ENCODE measurements at places on chromosomes 7 and 10.

DNA sequence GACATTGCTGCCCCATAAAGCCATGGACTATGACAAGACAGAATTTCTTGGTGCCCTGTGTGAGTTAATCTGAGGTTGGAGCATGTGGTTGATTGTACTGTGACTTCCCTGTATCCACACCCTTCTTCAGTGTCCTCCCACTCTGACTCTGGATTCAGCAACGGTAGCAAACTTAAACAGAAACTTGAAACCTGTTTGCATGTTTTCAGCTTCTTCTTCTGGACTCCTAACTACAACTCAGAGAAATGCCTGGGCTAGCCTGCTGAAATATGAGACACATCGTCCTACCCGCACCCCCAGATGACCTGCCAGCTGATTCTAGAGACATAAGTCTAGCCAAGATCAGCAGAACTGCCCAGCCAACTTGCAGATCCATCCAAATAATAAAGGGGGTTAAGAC, 78.4 kb downstream of the IPMK start:
- peak; percentile 10 for DNase-seq

GRCh38 chr10:92757066-92757710, 67.4 kb downstream of the HHEX start:
- peak; percentile 97 for DNase-seq

DNA sequence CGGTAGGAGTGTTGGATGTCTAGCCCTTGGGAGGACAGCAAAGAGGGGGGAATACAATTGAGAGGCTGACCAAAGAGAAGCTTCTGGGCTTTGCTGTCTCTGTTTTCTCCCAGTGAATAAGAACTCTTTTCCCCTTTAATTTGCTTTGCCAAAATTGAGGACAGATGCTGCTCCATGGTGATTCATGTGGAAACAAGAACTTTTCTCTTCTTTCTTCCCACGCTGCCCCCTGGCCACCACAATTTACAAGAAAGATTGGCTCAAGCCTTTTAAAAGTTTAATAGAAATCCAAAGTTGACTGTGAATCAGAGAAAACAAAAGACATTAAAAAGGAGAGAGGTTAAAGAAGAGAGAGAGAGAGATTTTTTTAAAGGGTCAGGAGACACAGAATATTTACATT, 49.0 kb downstream of the PRR15 start:
- DNase-seq: no peak

- DNase-seq: no peak
Observed at GRCh38 chr7:16046041-16046440, 359.6 kb upstream of the MEOX2 start.

DNA sequence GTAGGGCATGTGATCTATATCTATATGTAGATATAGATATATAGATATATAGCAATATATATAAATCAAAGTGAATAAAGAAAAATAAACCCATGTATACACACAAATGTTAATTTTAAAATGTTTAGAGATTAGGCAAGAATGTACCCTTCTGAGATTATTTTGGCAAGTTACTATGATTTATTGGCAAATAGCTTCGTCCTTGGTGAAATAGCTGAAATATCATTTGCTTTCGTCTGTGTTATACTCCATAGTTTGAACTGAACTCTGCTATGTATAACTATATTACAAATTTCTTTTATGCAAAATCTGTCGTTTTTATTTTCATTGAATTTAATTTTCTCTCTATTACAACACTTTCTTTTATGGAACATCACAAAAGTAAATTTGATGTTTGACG, 57.5 kb downstream of the CPED1 start:
- DNase-seq: no peak

DNA sequence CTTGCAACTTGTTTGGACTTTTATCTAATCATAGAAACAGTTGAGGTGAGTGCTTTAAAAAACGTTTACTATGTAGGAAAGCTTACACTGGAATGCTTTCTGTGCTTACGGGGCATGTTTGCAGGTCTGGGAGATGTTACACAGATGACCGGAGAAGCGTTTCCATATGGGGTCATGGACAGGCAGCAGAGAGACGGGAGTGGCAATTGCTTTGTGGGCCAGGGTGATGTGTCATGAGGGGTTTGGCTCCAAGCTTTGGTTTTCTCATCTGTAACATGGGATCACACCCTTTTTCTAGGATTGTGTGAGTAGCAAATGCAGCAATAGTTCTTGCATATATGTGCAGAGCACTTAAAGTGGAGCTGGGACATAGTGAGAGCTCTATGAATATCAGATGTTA, 174.8 kb upstream of the MKI67 start:
- DNase-seq: no peak
